ENCODE measurements at places on chromosomes 12 and 14. TPM values are rescaled to one million over a fixed set of nuclear protein-coding genes. Genes with fewer than 3 reads are reported as not detected.

- DNase-seq = no peak
- H3K4me3 ChIP-seq = no peak overlapping the region
- H3K27me3 ChIP-seq = no peaks in the 10 kb centered on the region
- H3K4me1 ChIP-seq = no peaks in the 10 kb centered on the region
- no peaks in the 10 kb centered on the region for H3K36me3 ChIP-seq
- no peak overlapping the region for H3K27ac ChIP-seq
Observed at GRCh38 chr12:104974626-104975290, 11.4 kb upstream of the NOPCHAP1 start.

GRCh38 chr14:87467578-87467977, 525.4 kb downstream of the GALC start:
- H3K36me3 ChIP-seq = no peaks in the 10 kb centered on the region
- H3K4me1 ChIP-seq = no peaks in the 10 kb centered on the region
- DNase-seq = no peak
- H3K4me3 ChIP-seq = no peak overlapping the region

DNA sequence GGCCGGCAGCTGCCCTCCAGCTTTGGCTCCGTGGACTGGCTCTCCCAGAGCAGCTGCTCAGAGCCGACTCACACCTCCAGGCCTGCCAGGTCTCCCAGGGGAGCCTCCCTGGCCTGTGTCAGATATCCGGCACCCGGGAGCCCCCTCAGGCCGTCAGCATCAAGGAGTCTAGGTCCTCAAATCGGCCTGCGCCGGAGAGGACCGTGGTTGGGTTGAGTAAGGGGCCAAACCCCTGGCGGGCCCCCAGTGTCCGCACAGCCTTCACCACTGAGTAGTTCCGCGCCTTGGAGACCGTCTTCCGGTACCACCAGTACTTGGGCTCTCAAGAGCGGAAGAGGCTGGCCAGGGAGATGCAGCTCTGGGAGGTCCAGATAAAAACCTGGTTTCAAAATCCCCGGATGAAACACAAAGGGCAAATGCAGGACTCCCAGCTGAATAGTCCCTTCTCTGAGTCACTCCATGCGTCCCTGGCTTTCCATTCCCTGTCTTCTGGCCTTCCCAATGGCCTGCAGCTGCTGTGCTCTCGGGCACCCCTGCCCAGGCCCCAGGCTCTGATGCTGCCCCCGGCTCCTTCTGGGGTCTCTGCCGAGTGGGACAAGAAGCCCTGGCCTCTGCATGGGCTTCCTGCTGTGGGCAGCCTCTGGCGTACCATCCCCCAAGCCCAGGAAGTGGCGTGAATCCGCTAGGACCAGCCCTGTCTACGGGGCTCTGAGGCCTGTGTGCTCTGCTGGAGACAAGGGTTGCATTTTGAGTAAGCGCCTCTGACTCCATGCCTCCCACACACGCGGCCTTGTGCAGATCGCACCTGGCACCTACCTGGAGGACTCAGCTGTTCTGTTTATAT, 245.1 kb upstream of the ATXN7L3B start:
- no peaks in the 10 kb centered on the region for H3K4me1 ChIP-seq
- no peaks in the 10 kb centered on the region for H3K36me3 ChIP-seq
- no peak overlapping the region for H3K27ac ChIP-seq
- no peak overlapping the region for H3K4me3 ChIP-seq
- no peaks in the 10 kb centered on the region for H3K27me3 ChIP-seq

- no peak for DNase-seq
- no peak overlapping the region for H3K27ac ChIP-seq
- no peaks in the 10 kb centered on the region for H3K36me3 ChIP-seq
- no peak overlapping the region for H3K4me3 ChIP-seq
Observed at GRCh38 chr12:77070800-77071449, 5.6 kb upstream of the E2F7 start.

The RERG gene
- total RNA-seq = not detected

GRCh38 chr12:55696796-55697462, 10.8 kb downstream of the ITGA7 start:
- no peak for DNase-seq
- H3K36me3 ChIP-seq = no peaks in the 10 kb centered on the region
- no peaks in the 10 kb centered on the region for H3K27me3 ChIP-seq
- no peak overlapping the region for H3K27ac ChIP-seq
- H3K4me1 ChIP-seq = no peaks in the 10 kb centered on the region

- peak; percentile 21 for DNase-seq
- no peaks in the 10 kb centered on the region for H3K36me3 ChIP-seq
- H3K4me1 ChIP-seq = no peaks in the 10 kb centered on the region
- no peak overlapping the region for H3K27ac ChIP-seq
- no peak overlapping the region for H3K4me3 ChIP-seq
Observed at GRCh38 chr14:93538413-93538812, 107.7 kb downstream of the UNC79 start.

The EML1 gene
- 47.7 TPM for total RNA-seq

DNA sequence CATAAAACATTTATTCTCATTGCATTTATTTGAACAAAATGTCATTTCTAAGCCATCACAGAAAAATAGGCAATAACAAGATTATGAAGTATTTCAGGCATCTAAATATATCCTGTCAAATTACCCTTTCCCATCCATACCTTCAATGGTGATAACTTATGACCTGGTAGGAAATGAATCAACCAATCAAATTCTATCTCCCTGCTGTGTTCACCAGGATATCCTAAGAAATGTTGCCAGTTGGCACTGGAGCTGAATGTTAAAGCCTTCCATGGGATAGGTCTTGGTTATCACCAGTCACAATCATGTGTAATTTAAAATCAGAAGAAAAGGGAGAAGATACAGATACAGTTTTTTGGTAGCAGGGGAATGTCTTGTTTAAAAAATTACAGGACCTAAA, 23.7 kb downstream of the BMP4 start:
- no peaks in the 10 kb centered on the region for H3K4me1 ChIP-seq
- no peaks in the 10 kb centered on the region for H3K27me3 ChIP-seq
- H3K27ac ChIP-seq = no peak overlapping the region
- no peak overlapping the region for H3K4me3 ChIP-seq
- H3K36me3 ChIP-seq = no peaks in the 10 kb centered on the region
- no peak for DNase-seq

DNA sequence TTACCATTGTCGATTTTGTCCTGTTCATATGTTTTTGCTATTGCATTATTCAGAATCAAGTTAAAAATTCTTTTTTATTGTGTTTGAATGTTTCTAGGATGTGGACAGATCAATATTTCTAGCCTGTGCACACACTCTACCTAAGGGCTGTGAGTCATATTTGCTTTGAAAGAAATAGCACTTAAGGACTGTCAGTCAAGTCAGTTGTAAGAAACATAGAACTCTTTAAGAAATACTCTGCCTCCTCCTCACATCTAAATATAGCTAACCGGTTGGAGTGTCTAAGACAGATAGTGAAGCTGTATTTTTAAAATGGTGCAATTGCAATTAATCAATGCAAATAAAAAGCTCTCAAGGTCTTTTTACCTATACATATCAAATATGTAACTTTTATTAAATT, 17.9 kb upstream of the MGST1 start:
- H3K27ac ChIP-seq = no peak overlapping the region
- no peak overlapping the region for H3K4me3 ChIP-seq
- DNase-seq = no peak
- no peaks in the 10 kb centered on the region for H3K27me3 ChIP-seq

- H3K27ac ChIP-seq = no peak overlapping the region
- H3K4me1 ChIP-seq = no peaks in the 10 kb centered on the region
- H3K36me3 ChIP-seq = no peaks in the 10 kb centered on the region
- DNase-seq = peak; percentile 82
Observed at GRCh38 chr14:26444822-26445221, 153.0 kb downstream of the NOVA1 start.

DNA sequence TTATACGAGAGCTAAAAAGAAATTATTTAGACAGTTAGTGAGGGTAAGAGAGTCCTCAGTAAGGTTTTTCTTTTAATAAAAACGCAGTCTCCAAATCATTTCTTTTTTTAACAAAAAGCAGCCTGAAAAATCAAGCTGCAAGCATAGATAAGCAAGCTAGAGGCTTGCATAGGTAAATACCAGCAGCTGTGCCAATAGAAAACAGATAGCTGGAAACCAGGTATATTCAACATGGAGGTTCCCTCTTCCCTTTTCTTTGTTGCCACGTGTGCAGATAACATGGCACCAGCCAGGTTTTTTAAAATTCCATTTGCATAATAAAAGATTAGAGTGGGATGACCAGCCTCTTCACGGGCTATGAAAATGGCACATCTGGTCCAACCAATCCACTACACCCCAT, 6.1 kb upstream of the PRKAB1 start:
- H3K4me3 ChIP-seq = no peak overlapping the region
- no peak overlapping the region for H3K27ac ChIP-seq
- no peaks in the 10 kb centered on the region for H3K36me3 ChIP-seq
- no peak for DNase-seq
- no peaks in the 10 kb centered on the region for H3K4me1 ChIP-seq

The KRT79 gene
- not detected for total RNA-seq

The LRP10 gene
- total RNA-seq = 4.2 TPM

The EMP1 gene
- total RNA-seq = 0.43 TPM

DNA sequence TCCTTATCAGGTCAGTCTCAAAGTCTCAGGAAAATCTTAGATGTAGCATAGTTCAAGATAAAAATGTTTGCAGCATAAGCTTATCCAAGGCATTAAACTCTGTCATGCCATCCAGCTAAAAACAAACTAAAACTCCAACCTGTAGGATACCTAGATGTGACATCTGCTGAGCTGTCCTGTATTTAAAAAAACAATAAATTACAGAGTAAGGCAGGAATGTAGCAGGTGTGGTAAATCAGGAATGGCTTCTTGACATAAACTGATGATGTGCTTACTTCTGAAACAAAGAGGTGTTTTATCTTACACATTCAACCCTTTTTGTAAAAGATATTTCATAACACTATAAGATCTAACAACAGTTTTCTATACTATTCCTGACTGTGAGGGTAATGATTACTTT, 30.6 kb upstream of the DLGAP5 start:
- H3K27me3 ChIP-seq = no peaks in the 10 kb centered on the region
- no peaks in the 10 kb centered on the region for H3K36me3 ChIP-seq
- H3K4me3 ChIP-seq = no peak overlapping the region
- no peak for DNase-seq

- no peak overlapping the region for H3K27ac ChIP-seq
- peaks cover 2% of the 10 kb centered on the region for H3K27me3 ChIP-seq
- H3K4me3 ChIP-seq = no peak overlapping the region
- no peak for DNase-seq
Observed at GRCh38 chr12:11962860-11963259, 107.9 kb upstream of the BCL2L14 start.

- H3K27me3 ChIP-seq = peaks cover 25% of the 10 kb centered on the region
- peak within 1 kb of the TSS; percentile 87 for H3K4me3 ChIP-seq
- DNase-seq = peak; percentile 77
- H3K4me1 ChIP-seq = peaks cover 54% of the 10 kb centered on the region
- no peaks in the 10 kb centered on the region for H3K36me3 ChIP-seq
Observed at GRCh38 chr14:99603471-99604277, at the start of gene CCDC85C. Gene CCDC85C, minus strand, starts transcription at chr14:99604207. Its CDS starts 248 bp downstream, at chr14:99603959.

The MYL6B gene
- 198 TPM for total RNA-seq
